ENCODE measurements at places on chromosomes 16 and 17. TPM values are rescaled to one million over a fixed set of nuclear protein-coding genes. Genes with fewer than 3 reads are reported as not detected.

The ZCCHC14 gene
- total RNA-seq: 49.8 TPM

The C17orf107 gene
- 1.8 TPM for total RNA-seq

The FBXW10 gene
- total RNA-seq: 1.1 TPM

The MYO15B gene
- 41.4 TPM for total RNA-seq

The KRT33B gene
- not detected for total RNA-seq

DNA sequence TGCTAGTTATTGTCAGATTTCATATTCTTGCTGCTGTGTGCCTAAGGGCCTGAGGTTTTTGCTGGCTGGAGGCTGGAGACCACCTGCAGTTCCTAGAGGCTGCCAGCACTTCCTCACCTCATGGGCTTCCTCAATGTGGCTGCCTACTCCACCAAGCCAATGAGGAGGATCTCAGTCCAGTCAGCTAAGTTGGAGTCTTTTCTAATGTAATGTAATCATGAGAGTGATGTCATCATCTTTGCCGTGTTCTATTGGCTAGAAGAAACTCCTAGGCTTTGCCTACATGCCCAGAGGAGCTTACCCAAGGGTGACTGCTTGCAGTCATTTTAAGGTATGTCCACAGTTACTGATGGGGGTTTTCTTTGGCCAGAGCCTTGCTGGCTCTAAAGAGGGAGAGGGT lies 53.0 kb downstream of the SOCS3 start:
- DNase-seq: no peak

DNA sequence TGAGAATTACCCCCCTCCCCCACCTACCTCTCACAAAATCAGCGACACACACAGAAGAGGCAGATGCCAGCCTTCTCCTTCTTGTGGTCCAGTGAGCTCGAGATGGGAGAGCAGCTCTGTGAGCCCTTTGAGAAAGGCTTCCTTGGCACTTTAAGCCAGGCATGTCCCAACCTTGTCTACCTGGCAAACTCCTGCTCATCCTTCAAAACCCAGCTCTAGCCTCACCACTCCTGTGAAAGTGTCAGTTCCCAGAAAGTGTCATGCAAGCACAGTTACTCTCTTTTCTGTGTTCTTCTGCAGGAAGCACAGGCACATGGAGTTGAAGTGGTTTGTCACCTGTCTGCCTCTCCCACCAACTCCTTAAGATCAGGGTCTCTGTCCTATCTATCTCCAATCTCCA lies 1.6 kb downstream of the TMEM98 start:
- no peak for DNase-seq

- DNase-seq: no peak
These were observed 8.3 kb downstream of the UBALD1 start for GRCh38 chr16:4606354-4606753.

DNA sequence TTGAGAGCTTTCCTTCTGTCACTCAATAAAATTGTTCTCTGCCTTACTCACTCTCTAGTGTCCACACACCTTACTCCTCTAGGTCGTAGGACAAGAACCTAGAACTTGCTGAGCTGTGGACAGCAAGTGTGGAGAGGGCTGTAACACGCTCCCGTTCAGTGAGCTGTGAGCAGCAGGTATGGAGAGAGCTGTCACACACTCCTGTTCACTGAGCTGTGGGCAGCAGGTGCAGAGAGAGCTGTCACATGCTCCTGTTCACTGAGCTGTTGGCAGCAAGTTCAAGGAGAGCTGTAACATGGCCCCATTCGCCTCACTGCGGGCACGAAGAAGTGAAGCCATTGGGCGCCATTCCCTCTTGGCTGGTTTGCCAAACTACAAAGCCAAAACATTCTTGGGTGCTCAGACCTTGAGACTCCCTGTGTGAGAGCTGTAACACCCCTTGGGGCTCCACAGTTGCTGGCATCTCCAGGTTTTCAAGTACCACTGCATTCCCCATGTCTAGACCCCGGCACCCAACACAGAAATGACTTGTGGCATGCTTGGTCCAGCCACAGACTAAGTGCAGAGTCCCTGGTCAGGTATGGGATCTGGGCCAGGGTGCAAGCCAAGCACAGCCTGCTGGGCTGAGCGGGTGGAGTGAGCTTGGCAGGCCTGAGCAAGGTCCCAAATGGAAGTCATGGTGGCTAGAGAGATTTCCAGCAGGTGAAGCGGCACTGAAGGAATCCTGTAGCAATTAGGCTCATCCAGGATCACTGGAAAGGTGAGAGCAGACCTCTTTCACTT lies 608.0 kb upstream of the CDH8 start:
- no peak for DNase-seq

DNA sequence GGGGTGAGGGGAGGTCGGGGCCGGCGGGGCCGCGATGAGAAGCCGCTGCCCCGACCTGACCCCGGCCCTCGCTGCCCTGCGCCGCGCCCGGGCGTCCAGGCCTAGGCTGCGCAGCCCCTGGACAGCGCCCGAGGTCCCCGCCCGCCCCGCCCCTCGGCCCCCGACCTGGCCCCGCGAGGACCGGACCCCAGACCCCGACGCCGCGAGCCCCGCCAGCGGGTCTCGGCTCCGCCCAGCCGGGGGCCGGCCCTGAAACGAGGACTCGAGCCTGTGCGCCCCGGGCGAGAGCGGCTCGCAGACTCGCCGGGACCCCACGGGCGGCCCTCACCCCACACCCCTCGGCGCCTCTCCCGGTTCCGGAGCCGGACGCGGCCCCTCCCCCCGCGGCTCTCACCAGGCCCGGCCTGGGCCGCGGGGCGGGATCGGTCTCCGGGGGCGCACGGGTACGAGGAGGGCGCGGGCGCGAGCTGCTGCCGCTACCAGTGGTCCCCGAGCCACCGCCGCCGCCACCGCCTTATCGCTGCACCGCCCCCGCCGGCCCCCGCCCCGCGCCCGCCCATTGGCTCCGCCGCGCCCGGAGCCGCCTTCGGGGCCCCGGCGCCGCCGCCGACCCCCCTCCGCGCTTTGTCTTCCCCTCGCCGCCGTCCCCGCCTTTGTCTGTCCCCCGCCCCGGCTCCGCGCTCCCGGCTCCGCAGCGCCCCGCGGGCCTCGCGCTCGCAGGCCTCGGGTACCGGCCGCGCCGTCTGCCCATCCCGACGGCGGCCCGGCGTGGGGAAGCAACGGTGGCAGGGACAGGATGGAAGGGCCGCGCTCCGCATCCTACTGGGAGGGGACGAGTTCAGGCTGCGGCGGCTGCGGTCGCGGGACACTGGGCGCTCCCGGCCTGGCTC lies at the start of gene LIMD2:
Gene LIMD2 (minus strand): TSS at position 488 of the 890 bp plus-strand sequence. CDS start 827 bp downstream, outside the sequence.
- DNase-seq: peak; percentile 61

GRCh38 chr16:88886420-88886844 lies 20.0 kb upstream of the PABPN1L start:
- no peak for DNase-seq

DNA sequence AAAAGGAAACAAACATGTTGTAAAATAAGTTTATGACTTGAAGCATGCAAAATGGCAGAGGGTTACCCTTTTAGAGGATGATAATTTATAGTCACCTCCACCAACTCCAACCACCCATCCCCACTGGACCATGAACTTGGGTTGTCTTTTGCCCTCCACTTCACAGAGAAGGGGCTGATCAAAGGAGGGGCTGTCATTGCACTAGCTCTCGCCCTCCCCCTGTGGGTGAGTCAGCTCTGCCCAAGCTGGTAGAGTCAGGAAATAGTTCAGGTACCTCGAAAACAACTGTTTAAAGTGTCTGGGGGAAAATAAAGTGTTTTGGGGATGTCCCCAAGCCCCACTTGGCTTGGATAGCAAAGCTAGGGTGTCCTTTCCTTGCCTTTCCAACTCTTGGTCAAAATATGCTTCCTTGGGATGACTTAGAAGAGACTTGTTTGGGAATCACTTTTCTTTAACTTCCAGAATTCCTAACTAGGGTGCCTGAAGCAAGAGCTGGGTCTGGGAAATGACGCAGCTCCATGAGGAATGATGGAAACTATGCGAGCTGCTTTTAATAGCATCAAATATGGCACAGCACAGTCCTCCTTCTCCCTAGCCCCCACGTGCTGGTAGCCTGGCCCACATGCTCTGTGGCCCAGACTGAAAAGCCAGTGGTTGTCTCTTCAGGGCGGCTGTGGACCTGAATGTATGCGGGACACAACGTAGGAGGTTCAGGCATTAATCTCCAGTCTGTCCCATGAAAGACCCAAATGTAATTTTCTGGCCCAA lies 40.7 kb downstream of the TBX4 start:
- no peak for DNase-seq

DNA sequence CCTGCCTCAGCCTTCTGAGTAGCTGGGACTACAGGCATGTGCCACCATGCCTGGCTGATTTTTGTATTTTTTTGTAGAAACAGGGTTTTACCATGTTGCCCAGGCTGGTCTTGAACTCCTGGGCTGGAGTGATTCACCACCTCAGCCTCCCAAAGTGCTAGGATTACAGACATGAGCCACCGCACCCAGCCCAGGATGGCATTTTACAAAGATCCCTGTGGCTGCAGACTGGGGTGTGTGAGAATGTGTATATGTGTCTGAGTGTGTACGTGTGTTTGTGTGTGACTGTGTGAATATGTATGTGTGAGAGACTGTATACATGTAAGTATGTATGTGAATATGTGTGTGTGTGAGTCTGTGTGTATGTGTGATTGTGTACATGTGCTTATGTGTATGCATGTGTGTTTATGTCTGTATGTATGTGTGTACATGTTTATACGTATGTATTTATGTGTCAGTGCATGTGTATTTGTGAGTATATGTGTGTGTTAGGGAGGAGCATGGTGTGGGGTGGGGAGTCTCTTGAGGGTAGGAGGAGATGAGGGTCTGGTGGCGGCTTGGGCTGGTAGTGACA lies 17.0 kb downstream of the RPTOR start:
- no peak for DNase-seq

GRCh38 chr16:53224951-53225533 lies 170.3 kb downstream of the CHD9 start:
- DNase-seq: no peak

DNA sequence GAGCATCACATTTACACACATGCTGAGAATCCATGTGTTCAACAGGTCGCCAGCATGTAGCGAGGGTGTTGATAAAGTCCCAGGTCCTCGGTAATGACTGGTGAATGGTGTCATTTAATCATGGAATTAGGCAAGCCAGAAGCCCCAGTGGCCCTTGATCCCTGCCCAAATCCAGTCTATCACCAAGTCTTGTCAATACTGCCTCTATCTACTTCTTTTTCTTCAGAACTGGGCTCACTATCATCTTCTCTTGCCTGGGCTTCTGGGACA lies 31.3 kb upstream of the MED13 start:
- DNase-seq: no peak

DNA sequence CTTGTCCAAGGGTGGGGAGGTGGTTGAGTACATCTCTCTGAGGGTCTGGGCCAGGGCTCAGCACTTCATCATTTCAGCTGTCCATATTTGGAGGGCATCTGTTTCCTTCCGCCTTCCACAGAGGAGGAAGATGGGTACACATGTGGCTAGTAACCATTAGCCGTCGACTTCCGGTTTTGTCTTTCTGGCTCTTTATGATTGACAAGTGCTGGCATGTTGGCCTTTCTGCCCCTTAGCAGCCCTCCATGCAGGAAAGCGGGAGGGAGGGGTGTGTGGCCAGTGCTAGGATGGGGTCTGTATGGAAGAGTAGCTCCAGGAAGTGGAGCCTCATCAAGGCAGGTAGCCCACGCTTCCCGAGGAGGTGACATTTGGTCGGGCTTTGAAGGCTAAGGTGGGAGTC lies 69.6 kb downstream of the RAI1 start:
- no peak for DNase-seq

DNA sequence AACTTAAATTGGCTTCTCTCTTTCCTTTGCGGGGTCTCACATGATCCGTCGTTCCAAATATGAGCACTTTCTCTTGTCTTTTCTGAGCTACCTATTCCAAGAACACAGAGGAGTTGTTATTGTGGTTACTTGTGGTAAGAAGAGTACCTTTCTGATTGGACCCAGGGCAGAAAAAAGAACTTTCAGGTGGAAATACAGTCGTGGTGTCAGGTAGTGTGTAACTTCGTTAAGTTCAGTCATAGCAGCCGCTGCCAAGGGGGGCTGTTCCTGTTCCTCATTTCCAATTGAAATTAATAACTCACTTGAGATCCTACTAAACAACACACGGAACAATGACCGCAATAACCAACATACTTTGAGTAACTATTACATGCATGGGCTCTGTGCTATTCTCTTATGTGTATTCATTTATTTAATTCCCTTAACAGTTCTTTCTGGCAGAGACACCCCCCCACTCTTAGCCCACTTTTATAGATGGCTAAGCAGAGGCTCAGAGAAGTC lies 681.7 kb downstream of the MAF start:
- no peak for DNase-seq

GRCh38 chr17:50647187-50647586 lies 12.5 kb downstream of the ABCC3 start:
- DNase-seq: no peak

GRCh38 chr16:14074544-14074943 lies 3.4 kb downstream of the MRTFB start:
- DNase-seq: no peak

DNA sequence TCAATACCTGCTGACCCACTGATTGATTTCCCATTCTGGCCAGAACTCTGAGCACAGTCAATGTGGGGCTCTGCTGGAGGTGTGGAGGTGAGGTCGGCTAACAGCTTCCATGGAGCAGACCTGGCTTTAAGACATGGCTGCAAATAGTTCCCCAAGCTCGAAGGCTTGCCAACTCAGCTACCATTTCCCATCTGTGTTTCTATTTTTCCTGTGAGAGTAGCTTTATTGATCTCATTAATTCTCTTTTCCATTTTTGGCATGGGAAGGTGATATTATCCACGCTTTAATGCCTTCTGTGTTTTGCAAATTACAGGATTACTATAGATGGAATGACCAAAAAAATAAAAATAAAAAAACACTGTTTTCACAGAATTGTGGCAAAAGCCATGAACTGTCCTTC lies 151.6 kb upstream of the XYLT1 start:
- no peak for DNase-seq

GRCh38 chr17:38912221-38912813 lies 13.1 kb upstream of the LASP1NB start:
- DNase-seq: peak; percentile 76

DNA sequence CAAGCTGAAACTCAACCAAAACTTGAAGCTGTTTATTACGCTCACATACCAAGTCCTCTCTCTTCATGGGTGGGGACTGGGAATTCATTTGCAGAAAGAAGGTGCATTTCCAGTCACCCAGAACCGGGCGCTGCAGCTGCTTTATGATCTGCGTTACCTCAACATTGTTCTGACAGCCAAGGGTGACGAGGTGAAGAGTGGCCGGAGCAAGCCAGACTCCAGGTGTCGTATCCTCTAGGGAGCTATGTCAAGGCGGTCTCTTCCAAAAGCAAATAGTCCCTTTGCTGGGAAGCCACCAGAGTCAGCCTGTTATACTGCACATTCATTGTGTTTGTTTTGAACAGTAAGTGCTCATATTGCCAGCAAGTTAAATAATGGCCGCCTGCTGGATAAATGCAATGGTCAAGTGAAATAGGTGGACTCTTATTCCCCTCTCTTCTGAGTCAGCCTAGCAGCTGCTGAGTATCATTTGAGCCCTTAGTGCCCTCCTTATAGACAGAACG lies 12.7 kb downstream of the COG1 start:
- no peak for DNase-seq

Measured in adrenal gland (tissue), 19 donors.